Germinal center (tissue), 1 donor: ENCODE measurements at places on chromosomes 5 and 9.

DNA sequence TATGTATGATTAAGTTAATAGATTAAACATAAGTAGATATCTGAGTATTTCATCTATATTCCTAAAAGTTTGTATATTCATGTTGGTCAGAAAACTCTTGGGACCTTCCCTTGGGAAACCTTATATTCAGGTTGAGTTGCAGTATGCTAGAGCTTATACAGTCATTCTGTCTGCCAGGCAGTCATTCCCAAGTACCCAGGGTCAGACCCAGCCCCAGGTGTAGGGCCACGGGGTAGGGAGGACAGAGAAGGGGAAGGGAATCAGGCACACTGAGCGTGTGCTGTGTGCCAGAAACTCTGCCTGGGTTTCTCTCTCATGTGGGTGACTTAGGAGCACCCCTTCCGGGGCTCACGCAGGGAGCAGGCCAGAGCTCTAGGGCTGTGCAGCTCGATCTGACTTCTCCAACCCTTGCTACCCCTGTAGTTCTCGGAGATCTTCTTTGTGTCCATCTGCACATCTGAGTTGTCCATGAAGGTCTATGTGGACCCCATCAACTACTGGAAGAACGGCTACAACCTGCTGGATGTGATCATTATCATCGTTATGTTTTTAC, 28.2 kb downstream of the CATSPER3 start:
- DNase-seq = no peak

DNA sequence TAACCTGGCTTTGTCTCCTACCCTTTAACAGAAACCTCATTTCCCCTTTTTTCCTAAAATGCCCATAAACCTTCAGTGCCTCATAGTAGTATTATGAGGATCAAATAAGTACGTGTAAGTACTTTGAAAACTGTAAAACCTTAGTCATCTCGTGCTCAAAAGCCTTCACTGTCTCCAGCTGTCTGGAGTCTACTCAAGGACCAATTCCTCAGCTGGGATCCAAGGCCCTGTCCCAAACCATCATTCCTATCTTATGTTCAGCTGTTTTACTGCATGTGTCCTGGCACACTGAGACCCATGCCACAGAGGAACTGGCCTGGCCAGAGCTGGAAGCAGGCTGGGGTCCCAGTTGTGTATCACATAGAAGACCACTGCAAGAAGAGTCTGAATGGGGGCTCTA, 15.9 kb downstream of the ADAMTSL1 start:
- no peak for DNase-seq

DNA sequence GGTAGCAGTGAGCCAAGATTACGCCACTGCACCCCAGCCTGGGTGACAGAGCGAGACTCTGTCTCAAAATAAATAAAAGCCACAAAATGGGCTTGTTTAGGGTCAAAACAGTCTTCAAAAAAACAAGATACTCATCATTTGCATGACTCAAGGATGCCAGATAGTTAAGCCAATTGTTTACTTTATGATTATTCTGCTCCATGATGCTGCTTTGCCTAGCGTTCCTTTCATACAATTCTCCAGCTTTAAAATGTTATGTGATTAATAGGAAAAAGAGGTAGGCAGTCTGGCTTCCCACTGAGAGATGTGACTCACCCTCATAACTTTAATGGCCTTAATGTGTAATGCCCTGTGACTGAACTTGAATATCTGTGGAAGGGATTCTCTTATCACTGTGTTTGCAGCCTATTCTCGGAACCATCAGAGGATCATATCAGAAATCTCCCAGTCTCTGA, 364.6 kb upstream of the TRPC7 start:
- DNase-seq = no peak

GRCh38 chr9:7760014-7760415, 39.6 kb downstream of the DMAC1 start:
- DNase-seq = no peak

DNA sequence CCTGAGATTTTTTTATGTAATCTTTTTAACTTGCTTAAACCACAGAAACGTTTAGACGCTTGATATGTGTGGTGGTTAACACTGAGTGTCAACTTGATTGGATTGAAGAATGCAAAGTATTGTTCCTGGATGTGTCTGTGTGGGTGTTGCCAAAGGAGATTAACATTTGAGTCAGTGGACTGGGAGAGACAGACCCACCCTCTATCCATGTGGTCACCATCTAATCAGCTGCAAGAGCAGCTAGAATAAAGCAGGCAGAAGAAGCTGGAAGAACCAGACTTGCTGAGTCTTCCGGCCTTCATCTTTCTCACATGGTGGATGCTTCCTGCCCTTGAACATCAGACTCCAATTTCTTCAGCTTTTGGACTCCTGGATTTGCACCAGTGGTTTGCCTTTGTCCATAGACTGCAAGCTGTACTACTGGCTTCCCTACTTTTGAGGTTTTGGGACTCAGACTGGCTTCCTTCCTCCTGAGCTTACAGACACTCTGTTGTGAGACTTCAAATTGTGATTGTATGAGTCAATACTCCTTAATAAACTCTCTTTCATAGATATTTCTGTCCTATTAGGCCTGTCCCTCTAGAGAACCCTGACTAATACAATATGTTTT, 816.0 kb upstream of the CDH9 start:
- DNase-seq = no peak

- no peak for DNase-seq
Observed at GRCh38 chr5:95426227-95426626, 35.1 kb downstream of the FAM81B start.

- DNase-seq = no peak
Observed at GRCh38 chr5:17169507-17169906, 47.9 kb upstream of the BASP1 start.

- DNase-seq = no peak
Observed at GRCh38 chr9:88177371-88177770, 39.1 kb upstream of the SPATA31C2 start.

DNA sequence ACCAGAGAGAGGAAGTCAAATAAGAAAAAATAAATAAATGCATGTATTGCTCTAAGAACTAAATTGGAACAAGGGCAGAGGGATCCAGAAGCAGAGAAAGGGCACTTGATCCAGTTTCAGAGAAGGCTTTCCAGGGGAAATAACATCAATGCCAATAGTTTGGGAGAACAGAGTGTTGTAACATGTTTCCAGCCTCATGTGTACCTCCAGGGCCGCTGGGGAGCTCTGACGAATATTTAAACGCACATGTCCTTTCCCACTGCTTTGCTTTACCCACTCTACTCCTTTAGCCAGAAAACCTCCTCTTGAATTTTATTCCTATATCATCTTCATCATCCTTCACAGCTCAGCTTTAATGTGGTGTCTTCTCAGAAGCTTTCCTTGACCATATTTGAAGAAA, 233.7 kb downstream of the ENC1 start:
- DNase-seq = no peak

GRCh38 chr9:110935829-110936228, 102.4 kb downstream of the LPAR1 start:
- no peak for DNase-seq

- no peak for DNase-seq
Observed at GRCh38 chr9:8649807-8650206, 850.2 kb upstream of the DMAC1 start.

DNA sequence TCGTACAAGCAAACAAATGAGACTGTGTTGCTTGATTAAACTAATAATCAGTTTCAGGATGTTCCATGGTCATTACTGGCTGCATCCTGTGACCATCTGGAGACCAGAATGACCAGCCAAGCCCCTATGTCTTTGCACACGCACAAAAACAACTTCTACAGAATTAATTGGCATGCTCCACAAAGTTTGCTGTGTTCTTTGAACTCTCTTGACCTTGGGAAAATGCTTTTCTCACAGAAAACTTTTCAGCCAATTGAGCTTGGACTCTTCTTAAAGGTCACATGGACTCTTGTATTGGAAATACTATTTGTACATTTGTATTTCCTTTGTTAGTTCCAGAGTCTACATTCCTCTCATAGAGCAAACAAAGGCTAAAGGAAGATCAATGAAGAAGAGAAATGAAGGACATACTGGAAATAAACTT, 147.8 kb downstream of the ARRDC3 start:
- no peak for DNase-seq

DNA sequence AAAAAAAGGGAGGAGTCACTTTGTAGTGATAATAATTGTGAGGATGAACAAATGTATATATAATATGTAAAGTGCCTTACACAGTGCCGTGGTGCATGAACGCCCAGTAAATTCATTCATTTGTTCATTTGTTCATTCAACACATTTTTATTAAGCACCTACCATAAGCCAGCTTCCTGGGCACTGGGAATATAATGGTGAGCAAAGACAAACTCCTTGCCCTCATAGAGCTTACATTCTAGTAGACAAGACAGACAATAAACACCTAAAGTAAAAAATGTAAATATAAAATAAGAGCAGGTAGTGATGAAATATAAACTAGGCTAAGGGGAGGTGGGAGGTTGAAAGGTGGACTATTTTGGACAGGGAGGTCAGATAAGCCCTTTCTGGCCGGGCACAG, 32.0 kb downstream of the SPRY4 start:
- no peak for DNase-seq

GRCh38 chr5:131976414-131977211, 31.1 kb upstream of the MEIKIN start:
- no peak for DNase-seq

DNA sequence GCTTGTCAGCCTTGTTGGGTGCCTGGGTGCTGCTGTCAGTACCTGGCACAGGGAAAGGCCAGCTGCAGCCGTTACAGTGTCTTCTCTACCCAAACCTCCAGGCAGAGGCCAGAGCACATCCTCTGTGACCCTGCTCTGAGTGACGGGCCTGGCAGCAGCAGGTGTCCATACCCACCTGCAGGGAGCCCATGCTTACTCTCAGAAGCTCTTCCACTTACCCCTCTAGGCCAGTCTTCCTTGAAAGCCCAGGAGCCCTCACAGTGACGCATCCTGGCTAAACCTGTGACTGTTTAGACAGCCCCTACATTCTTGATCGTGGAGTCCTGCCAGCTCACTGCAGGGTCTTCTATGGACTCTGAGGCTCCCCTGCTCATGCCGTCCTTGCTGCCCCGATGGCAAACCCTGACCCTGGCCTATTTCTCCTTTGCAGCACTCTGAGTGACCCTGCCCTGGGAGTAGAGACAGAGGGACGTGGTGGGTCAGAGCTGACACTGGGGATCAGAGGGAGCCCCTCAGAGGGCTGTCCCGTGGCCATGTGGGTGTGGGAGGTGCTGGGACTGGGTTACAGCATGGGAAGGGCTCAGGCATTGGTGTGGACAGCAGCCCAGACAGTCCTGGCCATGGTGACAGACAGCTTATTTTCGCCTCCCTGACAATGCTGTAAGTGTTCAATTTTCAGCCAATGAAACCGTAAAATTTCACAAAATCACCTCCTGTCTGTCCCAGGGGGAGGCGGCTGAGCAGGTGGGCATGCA, 67.6 kb upstream of the RNF130 start:
- no peak for DNase-seq

DNA sequence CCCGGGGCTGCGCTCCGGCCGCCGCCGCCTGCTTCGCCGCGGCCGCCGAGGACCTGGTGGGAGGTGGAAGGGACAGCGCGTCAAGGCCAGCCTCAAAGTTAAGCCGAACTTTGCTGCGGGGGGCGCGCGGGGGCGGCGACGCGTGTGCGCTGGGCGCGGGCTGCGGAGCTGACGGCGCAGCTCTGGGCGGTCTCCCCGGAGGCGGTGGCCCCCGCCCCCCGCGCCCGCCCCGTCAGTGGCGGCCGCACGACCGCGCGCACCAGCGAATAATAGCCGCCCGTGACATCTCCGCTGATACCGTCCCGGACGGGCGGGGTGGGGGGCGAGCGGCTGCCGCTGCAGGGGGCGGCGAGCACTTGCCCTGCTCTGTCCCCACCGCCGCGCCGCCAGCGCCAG, 579 bp upstream of the FAM78A start:
- DNase-seq = peak; percentile 54

DNA sequence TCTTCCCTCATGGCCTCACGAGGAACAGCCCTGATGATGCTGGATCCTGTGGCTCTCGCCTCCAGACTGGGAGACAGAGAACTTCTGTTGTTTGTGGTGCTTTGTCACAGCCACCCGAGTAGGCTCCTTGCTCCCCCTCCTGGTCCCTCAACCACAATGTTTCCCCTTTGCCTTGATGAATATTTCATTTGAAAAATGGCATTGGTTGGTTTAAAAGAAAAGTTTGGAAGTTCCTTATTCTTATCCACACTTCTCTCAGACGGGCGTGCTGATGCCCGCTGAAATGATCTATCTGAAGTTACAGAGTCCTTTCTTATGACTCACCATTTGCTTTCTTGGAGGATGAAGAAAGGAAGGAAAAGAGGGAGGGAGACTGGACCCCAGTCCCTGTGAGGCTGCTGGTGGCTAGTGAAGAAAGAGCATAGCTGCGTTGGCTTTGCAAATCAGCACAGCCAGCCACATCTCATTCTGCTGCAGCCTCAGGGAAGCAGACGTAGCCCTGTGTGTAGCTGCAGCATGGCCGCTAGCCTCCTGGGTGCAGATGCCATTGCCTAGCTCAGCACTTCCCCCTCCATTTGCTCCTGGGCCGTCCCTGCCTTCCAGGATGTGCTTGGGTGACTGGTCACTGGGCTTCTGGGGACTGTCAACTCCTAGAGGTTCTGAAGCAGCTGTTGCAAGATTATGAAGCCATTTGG, 185.9 kb downstream of the ERCC6L2 start:
- DNase-seq = no peak

DNA sequence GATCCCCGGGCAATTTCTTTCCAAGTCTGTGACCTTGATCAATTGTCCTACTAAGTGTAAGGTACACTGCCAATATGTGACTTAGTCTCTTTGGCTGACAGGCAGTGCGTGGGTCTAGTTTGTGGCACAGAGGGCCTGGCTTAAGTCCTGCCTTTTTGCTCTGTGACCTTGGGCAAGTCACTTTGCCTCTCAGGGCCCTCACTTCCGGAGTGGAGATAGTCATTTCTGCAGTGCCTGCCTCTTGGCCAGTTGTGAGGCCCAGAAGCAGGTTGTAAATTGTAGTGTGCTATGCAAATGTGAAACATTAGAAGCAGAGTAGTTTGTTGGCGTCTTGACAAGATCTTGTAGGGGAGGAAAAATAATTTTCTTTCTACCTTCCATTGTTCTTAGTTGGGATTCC, 39.0 kb downstream of the KIF4B start:
- DNase-seq = no peak

GRCh38 chr9:78003730-78004129, 27.9 kb downstream of the GNAQ start:
- DNase-seq = no peak

- no peak for DNase-seq
Observed at GRCh38 chr9:94199776-94200175, 59.3 kb upstream of the ZNF169 start.

DNA sequence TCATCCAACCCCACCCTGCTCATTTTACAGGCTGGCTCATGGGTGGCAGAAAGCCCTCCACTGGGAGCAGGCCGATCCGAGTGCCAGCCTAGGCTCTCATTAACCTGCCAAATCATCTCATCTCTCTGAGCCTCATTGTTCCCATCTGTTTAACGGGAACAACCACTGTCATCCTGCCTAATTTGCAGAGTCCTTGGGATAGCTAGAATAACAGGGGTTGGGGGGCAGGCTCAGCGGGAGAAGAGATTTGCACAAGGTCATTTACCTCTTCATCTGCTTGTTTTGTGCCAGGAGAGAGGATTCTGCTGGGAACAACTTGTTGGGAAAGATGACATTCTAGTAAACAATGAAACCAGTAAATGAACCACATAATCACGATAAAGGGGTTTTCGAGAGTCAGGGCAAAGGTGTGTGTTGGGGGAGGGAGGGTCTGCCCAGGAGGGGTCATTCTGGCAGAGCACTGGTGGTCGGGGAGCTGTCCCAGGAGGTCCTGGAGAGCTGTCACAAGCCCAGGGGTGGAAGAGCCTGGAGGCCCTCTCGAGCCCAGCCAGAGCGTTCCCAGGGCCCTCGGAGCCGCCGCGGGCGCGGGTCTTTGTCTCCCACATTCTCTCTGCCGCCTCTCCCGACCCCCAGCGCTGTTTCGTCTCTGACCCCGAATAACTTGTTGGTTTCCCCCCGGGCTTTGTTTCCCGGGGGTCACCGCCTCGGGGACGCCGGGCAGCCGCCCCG, 22.8 kb upstream of the NDST1 start:
- DNase-seq = no peak
